ENCODE measurements at places on chromosomes 7 and 10. TPM values are rescaled to one million over a fixed set of nuclear protein-coding genes. Genes with fewer than 3 reads are reported as not detected.

The CCL24 gene
- total RNA-seq, result not detected

The LHPP gene
- total RNA-seq, result 7.6 TPM

The ZSCAN21 gene
- total RNA-seq, result 7.8 TPM

The RPEL1 gene
- total RNA-seq, result not detected

The EGR2 gene
- not detected for total RNA-seq

The OR9A2 gene
- not detected for total RNA-seq

The CCDC146 gene
- 1.2 TPM for total RNA-seq

The NKX6-2 gene
- not detected for total RNA-seq

The NPC1L1 gene
- not detected for total RNA-seq

The ITGB8 gene
- 13.9 TPM for total RNA-seq

The ASB13 gene
- total RNA-seq, result 12.4 TPM

The AMPH gene
- total RNA-seq, result not detected

The TMEM236 gene
- total RNA-seq, result 0.48 TPM

The PSD gene
- 0.35 TPM for total RNA-seq

The TMEM176B gene
- not detected for total RNA-seq

The PRLHR gene
- total RNA-seq, result not detected

The SP8 gene
- total RNA-seq, result not detected

The TMEM270 gene
- total RNA-seq, result not detected

The PPP1R17 gene
- not detected for total RNA-seq

The ATOH7 gene
- total RNA-seq, result not detected

The ESYT2 gene
- total RNA-seq, result 49.5 TPM

The ZNF117 gene
- total RNA-seq, result 20.4 TPM

The CDNF gene
- total RNA-seq, result 5.8 TPM

All from glomerular endothelial cell (primary cell).